ENCODE measurements at places on chromosomes 5 and 9.

GRCh38 chr5:32771037-32771436 lies 59.9 kb downstream of the NPR3 start:
- no peak for DNase-seq

GRCh38 chr5:115374057-115374775 lies 77.8 kb upstream of the CCDC112 start:
- DNase-seq, result no peak

DNA sequence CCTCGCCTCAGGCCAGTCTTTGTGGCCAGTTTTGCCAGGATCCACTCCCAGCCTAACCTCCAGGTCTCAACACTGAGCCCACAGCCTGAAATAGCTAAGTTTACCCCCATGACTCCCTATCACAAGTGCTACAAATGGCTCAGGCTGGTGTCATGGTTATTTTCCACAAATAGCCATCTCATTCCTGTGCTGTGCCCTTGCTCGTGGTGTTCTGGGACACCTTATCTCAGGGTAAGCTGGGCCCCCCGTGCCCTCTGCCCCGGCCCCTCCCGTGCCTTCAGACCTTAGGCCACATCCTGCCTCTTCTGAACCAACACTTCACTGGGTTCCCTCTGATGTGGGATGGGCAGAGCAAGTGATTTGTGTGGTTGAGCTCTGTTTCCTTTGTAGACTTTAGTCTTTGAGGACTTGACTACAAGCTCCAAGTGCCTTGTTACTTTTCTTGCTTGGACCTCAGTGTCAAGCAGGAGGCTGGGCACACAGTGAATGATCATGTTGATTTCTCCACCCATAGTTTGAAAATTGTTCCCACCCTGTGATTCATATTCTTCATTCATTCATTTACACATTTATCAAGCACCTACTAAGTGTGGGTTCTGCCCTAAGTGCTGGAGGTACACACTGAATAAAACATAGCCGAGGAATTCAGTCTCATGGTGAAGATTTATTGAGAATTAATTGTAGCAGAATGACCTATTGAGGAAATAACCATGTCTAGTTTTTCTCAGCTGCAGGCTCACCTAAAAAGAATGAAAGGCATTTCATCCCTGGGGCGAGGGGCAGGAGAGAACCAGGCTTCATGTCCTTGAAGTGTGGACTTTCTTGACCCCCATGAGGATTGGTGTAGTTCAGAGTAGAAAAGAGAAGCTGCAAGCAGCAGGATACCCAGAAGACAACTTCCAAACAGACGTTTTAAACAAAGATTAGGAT lies 84.5 kb upstream of the CTNNA1 start:
- no peak for DNase-seq

GRCh38 chr9:21997480-21997879 lies 2.9 kb downstream of the CDKN2B-AS1 start:
- no peak for DNase-seq

GRCh38 chr9:90642570-90643539 lies at the start of gene DIRAS2:
Gene DIRAS2 (minus strand): TSS chr9:90642824. CDS start chr9:90613827, 28,997 bp downstream.
- DNase-seq, result no peak
